ENCODE measurements at places on chromosomes 4 and X.

- no peak for DNase-seq
Observed at GRCh38 chrX:129039176-129039575, 484.1 kb downstream of the SMARCA1 start.

- no peak for DNase-seq
Observed at GRCh38 chr4:186653969-186654368, 69.7 kb downstream of the FAT1 start.

- DNase-seq: no peak
Observed at GRCh38 chr4:8747467-8748235, 124.0 kb downstream of the HMX1 start.

GRCh38 chrX:78314561-78314960 lies 12.8 kb downstream of the CYSLTR1 start:
- no peak for DNase-seq

DNA sequence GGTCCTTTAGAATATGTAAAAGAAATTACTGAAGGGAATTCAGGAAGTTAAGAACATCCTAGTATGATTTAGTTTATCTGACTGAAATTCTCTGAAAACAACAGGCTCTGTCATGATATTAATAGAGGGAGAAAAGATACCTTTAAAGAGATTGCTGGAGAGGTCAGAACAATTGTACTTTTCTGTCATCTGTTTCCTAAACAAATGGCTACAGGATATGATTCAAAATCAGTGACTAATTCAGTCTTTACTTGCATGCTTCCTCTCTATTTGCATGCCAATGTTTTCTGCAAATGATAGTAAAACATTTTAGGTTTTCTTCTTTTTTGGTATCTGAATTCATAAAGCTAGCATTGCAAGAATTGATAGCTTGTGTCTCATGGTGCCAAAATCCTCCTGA lies 616.7 kb upstream of the PCDH7 start:
- no peak for DNase-seq

DNA sequence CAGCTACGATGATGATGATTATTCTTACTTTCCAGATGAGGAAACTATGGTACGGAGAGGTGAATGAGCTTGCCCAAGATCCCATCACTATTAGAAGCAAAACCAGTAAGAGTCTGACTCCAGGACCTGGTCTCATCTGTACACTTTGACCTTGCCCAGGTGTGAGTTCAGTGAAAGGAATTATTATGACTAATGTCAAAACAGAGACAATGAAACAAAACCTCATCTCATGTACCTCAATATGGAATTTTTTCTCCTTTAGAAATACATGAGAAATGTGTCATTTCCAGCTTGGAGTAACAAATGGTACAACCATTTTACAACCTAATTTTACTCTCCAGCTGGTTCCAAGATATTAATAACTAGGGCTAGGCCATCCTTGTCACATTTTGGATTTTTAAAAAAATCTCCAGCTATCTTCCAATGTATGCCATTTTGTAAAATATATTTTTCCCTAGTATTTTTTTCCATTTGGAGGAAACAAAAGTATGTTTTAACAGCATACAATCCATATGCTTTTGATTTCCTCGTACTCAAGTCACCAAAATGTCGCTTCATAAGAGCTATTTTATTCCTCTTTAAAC lies 213.8 kb downstream of the PTTG2 start:
- DNase-seq: no peak

GRCh38 chr4:27861802-27862201 lies 1001.2 kb downstream of the STIM2 start:
- DNase-seq: no peak

DNA sequence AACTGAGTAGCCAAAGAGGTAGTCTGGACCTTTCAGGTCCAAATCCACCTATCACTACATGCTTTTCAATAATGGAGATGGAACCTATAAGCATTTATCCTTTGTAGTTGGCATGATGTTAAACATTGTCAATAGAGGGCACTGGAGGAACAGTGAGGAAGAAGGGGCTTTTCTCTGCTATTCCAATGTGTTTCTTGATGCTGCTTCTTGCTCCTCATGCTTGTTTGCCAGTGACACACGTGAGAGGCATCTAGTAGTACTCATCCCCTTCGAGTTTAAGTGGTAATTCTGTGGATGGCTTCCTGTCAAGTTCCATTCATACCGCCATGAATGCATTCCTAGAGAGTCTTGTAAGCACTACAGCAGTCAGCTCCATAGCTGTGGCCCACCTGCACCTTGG lies 84.0 kb downstream of the NAA11 start:
- DNase-seq: no peak

GRCh38 chr4:98170035-98170434 lies 26.8 kb upstream of the STPG2 start:
- DNase-seq: no peak

DNA sequence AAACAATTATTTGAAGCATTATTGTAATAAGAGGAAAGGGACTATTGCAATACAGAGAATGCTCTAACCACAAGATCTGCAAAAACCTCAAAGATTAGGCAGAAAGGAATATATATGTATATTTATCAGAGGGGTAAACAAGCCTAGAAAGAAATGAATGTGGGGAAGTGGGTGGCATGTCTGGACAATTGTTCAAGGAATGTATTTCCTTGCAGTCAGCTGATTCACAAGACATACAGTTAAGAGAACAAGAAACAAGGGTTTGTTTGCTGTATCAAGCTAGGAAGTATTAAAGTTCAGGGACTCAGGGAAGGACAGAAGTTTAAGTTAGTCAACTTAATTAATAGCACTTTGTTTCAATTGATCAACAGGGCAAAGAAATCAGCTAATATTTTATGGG lies 514.7 kb downstream of the CENPC start:
- no peak for DNase-seq

- DNase-seq: no peak
Observed at GRCh38 chr4:68401231-68401630, 46.0 kb upstream of the TMPRSS11E start.

DNA sequence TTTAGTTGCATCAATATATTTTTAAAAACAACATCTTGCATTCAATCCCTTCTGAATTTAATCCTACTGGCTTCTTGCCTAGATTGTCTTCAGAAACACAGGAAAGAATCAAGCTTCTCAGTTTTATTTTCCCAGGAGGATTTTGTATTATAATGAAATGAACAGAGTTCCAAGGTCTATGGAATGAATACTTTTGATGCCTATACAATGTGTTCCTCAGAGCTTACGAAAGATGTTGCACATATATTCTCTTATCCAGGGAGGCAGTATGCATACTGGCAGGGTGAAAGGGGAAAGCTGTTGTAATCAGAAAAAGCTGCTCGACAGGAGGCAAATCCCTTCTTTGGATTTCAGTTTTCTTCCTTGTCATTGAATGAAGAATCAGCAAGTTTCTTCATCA lies 8.8 kb downstream of the TMPRSS11D start:
- DNase-seq: no peak

- no peak for DNase-seq
Observed at GRCh38 chr4:158870626-158871334, 102.0 kb downstream of the FNIP2 start.

GRCh38 chr4:155271557-155271956 lies 63.1 kb downstream of the NPY2R start:
- no peak for DNase-seq
